Tongue (tissue), 3 donors: ENCODE measurements at places on chromosomes 1 and 21. TPM values are rescaled to one million over a fixed set of nuclear protein-coding genes. Genes with fewer than 3 reads are reported as not detected.
A peak's percentile ranks its signal among the peaks of the same experiment; 100 is the strongest.

- no peak for DNase-seq
These were observed 19.8 kb upstream of the SARS1 start for GRCh38 chr1:109193653-109194590.

DNA sequence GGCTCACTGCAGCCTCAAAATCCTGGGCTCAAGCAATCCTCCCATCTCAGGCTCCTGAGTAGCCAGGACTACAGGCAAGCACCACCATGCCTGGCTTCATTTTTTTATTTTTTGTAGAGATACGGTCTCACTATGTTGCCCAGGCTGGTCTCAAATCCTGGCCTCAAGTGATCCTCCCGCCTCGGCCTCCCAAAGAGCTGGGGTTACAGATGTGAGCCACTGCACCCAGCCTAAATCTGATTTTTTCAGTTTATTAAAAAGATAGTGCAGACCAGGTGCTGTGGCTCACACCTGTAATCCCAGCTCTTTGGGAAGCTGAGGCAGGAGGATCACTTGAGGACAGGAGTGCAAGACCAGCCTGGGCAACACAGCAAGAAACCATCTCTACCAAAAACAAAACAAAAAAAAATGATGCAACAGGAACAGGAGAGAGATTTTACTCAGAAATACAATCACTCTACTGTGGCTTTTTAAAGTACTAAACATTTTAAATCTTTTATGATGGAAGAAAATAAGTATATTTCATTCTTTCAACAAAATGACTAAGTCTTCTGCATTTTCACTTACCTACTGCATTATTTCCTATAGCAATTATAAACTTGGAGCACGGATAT lies 1.9 kb downstream of the PSMG1 start:
- DNase-seq: no peak

- DNase-seq: no peak
These were observed 47.7 kb downstream of the PARP1 start for GRCh38 chr1:226360106-226360746.

DNA sequence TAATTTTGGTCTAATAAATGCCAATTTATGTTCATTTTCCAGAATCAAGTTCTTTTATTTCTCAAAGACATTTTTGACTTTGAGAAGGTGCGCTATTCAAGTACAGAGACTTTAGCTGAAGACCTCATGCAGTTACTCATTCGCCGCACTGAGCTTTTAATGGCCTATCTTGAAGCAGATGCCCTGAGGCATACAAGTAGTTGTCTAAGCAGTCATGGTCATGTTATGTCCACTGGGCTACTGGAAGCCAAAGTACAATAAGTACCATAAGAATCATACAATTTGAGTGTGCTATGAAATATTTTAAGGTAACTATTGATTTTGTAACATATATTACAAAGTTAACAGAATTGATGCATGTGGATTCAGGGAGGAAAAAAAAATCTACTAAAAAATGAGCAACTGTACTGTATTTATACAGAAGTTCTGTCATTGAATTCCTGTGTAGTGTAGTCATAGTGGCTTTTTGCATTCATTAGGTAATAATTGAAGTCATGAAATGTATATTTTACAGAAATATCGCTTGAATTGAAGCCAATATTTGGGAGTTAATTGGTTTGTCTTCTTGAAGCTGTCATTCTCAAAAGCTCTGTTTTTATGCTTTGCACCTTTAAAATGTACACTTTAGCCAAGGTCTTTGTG lies 13.5 kb upstream of the NEXN start:
- DNase-seq: no peak

- DNase-seq: no peak
These were observed 98.0 kb downstream of the FGGY start for GRCh38 chr1:59394706-59395425.

DNA sequence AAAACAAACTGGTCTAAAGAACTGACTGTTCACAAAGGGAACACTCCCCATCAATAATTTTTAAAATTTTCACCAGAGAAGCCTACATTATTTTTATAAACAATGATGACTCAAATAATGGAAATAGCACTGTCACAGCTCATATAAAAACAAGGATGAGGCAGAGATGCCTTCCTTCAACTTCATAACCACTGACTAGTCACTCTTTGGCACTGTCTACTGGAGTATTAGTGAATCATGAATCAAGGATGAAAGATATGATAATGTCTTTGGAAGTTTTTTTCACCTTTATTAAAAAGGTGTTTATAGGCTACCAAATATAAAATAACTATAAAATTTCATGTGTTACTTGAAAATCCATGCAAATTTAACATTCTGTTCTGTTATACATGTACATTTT lies 316.9 kb downstream of the VAV3 start:
- DNase-seq: no peak

- no peak for DNase-seq
These were observed 33.3 kb upstream of the TENT5C start for GRCh38 chr1:117572546-117572945.

DNA sequence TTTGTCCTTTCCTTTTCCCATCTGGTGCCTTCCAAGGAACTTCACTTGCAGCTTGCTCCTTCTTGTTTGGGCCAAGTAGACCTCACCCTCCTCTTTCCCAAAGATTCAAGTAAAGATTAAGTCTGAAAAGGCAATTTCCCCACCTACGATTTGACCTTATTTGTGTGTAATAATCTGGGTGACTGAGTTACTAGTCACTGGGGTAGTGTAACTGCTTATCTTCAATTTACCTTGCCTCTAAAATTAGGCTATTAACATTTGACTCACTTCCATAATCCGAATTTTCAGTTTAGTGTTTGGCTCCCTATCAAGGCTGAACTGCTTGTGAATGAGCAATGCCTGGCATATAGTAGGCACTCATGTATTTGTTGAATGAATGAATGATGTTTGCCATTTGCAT lies 59.6 kb downstream of the PLA2G4A start:
- no peak for DNase-seq

- no peak for DNase-seq
These were observed 93.6 kb downstream of the SIM2 start for GRCh38 chr21:36792505-36792967.

GRCh38 chr1:53395671-53396215 lies 63.5 kb upstream of the DMRTB1 start:
- no peak for DNase-seq

GRCh38 chr1:40803902-40804301 lies 20.3 kb downstream of the KCNQ4 start:
- no peak for DNase-seq

DNA sequence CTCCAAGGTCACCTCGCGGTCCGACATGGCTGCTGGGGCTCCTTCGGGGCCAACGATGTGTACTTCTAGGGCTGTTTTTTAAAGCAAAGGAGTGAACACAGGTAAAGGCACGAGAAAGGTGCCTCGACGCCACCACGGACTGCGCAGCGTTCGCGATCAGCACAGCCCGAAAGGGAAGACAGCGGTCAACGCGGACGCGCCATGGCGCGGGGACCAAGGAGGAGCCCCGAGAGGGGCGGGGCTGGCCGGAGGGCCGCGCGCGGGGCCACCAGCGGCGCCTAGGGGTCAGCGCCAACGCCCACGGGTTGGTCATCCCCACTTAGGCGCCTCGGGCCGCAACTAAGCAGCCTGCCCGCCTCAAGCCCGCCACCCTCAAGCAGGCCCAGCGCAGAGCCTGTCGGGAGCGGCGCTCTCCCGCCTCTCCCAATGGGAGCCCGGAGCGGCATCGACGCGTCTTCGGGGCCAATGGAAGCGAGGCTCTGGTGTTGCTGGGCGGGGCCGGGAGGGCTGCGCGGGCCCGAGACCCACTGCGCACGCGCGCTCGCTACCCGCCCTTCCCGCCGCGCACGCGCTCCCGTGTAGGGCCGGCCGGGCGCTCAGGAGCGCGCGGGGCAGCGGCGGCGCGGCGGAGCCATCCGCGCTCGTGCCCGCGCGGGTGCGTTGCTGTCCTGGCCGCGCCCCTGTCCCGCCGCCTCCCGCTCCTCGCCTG lies at the start of gene DIP2A:
TSS of gene DIP2A (plus strand) at position 577 of the 709 bp plus-strand sequence. CDS start 241 bp downstream, outside the sequence.
- DNase-seq: peak; percentile 99

PROK1 gene
- not detected for total RNA-seq

BNIPL gene
- total RNA-seq: 43.3 TPM

SPAG17 gene
- total RNA-seq: 1.1 TPM

KMO gene
- total RNA-seq: 0.10 TPM

HFM1 gene
- total RNA-seq: 3.9 TPM

DHRS3 gene
- 30.7 TPM for total RNA-seq

FAM72A gene
- 1.1 TPM for total RNA-seq

AADACL4 gene
- total RNA-seq: not detected

SLAMF6 gene
- total RNA-seq: not detected

TRIM58 gene
- 2.5 TPM for total RNA-seq

MYOM3 gene
- total RNA-seq: 440 TPM

GREM2 gene
- total RNA-seq: 7.2 TPM
